Urothelium cell line (cell line): ENCODE measurements at places on chromosomes 5 and 9.

DNA sequence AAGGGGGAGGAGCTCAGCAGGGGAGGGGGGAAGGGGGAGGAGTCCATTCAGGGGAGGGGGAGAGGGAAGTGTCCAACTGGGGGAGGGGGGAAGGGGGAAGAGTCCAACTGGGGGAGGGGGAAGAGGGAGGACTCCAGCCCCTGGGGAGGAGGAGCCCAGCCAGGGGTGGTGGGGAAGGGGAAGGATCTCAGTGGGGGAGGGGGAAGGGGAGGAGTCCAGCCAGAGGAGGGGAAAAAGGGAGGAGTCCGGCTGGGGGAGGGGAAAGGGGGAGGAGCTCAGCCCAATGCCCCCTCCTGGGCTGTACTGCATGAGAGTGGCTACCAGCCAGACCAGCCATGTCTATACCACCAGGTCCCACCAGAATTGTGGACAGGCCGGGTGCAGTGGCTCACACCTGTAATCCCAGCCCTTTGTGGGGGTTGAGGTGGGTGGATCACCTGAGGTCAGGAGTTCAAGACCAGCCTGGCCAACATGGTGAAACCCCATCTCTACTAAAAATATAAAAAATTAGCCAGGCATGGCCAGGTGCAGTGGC, 30.6 kb upstream of the ADAMTS2 start:
- DNase-seq: no peak

GRCh38 chr9:129725795-129726251, 27.0 kb downstream of the PTGES start:
- DNase-seq: no peak

DNA sequence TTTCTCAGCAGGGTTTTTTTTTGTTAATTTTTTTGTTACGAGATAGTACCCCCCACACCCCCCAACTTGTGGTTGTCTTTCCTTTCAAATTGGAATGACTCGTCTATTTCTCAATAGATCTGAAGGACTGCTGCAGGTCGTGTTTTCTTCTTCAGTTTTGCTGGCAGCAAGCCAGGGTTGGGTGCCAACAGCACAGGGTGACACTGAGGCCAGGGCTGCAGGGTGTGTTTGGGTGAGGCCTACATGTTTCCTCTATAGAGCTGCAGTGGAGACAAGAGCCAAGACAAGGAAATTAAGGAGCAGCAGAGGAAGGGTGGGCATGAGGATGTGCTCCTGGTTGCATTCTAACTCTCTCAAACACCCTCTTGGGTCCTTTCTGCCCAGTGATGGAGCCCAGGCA, 52.2 kb downstream of the NXNL2 start:
- no peak for DNase-seq

- no peak for DNase-seq
Observed at GRCh38 chr5:81724571-81724970, 26.3 kb downstream of the SSBP2 start.

DNA sequence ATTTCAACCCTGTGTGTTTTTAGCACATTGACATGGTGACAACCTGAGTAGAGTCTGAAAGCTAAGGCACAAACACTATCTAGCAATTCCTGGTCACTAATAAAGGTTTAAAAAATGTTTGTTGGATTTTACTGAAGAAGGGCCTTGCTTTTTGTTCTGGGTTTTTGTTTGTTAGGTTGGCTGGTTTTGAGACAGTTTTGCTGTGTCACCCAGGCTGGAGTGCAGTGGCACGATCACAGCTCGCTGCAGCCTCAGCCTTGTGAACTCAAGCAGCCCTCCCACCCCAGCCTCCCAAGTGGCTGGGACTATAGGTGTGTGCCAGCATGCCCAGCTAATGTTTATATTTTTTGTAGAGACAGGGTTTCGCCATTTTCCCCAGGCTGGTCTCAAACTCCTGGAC, 39.0 kb downstream of the PRKACG start:
- no peak for DNase-seq

DNA sequence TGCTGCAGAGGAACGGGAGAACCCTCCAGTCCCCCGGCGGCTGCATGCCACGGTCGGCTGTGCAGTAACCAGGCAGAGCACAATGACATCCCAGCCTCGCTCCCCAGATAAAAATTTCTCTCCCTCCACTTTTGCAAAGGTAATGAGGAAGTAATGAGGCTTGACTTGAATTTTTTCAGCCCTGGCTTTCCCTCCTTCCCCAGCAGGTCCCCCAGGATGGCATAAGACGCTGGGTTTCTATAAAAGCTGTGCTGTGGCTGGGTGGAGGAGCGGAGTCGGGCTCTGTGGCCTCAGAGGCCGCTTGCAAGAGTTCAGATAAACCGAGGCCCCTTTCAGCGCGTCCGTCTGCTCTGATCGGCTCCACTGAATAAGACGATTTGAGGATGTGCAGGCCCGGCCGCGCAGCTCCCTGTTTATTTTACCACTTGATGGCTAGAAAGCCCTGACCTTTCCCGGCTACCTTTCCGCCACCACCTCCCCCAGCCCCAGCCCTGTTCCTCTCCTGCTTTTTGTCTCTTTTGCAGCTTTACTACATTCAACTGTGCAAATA, 351.9 kb upstream of the IRX2 start:
- no peak for DNase-seq

DNA sequence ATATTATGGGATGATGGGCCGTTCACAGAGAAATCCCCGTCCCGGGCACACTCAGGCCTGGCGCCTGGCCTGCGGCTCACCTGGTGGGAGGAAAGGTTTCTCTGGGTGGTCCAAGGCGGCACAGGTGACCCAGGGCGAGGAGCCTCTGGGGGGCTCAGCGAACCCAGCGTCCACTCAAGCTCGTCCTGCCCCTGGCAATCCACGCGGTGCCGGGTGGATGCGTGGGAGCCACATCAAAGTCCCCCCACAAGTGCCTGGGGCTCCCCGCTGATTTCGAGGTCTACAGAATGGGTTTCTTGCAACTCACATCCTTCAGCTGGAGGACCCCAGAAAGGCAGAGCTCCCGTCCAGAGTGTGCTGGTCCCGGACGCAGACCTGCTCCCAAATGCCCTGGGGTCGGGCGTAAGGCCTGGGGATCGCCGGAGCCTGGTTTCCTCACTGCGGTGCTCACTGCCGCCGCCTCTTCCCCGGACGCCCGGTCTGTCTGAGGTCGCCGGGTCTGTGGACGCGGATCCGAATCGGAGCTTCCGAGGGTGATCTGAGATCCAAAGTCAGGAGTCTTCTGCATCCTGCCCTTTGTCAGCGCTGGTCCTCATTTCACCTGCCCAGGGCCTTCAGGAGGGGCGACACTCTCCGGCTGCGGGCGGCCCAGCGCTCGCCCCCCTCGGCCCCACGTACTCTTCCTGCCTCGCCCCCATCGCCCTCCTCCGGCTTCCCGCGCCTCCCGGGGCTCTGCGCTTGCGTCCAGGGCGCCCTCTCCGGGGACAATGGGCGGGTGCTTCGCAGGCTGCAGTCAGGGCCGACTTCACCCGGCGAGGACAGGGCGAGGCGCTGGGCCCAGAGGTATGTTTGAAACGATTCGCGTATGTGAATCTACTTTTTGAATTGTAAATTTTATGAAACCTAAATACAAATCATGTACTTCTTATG, 20.0 kb upstream of the RUFY1 start:
- no peak for DNase-seq

DNA sequence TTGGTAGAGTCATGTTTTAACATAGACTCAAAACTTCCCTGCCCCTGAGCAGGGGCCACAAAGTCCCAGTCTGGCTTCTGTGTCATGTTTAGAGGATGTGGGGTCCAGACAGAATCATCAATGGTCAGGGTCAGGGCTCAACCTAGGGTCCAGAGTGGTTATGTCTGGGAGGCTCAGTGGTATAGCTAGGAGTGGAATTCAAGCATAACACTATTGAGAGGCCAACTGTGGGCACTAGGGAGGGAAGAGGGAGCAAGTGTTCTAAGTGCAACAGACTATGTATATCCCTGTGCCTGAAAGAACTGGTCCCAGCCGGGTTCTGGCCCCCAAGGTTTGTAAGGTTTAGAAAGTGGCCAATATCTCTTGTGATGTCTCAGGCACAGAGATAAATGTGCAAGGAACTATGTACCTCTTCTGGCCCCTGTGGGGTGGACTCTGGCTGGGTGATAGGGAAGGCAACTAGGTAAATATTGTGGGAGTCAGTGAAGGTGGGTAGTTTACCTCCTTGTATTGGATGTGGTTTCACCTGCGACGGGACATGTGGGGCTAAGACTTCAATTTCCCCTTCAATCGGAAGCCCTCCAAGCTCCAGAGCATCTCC, 14.0 kb downstream of the MYORG start:
- no peak for DNase-seq

GRCh38 chr5:95733107-95733665, 2.0 kb downstream of the RHOBTB3 start:
- no peak for DNase-seq

DNA sequence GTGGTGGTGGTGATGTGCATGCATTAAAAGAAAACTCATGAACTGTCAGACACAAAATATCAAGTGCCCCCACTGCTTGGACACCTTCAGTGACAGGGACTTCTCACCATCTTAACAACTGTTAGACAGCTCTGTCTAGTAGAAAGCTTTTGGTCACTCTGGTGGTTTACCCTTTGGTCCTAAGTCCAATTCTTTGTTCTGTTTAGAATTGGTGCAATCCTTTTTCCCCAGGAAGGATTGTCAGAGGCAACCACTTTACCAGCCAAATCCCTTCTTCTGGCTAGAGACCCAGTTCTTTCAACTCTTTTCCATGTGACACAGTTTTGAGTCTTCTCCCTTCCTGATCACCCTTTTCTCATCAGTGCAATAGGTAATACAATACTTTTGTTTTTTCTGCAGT, 140.2 kb downstream of the SEC61B start:
- DNase-seq: no peak

- DNase-seq: no peak
Observed at GRCh38 chr5:133843911-133844310, 124.5 kb downstream of the C5orf15 start.

DNA sequence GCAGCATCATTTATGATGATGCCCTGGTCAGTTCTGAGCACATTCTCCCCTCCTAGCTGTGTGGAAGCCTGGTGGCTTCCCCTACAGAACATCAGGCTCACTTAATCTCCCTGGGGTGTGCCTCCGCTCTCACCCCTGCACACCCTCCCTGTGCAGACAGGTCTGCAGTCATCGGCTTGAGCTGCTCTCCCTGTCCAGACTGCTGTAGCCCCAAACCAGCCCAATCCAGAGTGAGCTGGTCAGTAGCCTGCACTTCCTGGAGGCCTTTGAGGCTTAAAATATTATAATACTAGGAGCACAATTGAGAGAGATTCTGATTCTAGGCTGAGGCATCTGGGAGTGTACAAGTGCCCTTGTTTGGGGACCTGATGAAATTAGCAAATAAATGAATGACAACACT, 60.2 kb downstream of the PPARGC1B start:
- no peak for DNase-seq

DNA sequence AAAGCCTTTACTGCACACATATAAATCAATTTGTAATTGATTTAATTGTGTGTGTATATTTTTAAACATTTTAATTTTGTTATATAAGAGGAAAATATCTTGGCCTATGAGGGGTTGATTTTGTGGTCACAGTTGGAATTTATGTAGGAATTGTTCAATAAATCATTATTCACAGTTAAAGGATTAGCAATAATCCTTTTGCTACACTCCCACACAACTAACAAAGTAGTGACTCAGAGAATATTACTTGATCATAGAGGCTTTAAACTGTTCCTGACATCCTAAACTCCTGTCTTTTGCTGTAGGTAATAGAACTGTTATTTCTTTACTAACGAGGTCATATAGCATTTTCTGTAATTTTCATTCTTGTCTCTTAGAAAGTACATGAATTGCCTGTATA, 95.5 kb downstream of the ZCCHC7 start:
- peak; percentile 14 for DNase-seq

GRCh38 chr9:124222918-124223720, 34.6 kb upstream of the NEK6 start:
- peak; percentile 19 for DNase-seq

DNA sequence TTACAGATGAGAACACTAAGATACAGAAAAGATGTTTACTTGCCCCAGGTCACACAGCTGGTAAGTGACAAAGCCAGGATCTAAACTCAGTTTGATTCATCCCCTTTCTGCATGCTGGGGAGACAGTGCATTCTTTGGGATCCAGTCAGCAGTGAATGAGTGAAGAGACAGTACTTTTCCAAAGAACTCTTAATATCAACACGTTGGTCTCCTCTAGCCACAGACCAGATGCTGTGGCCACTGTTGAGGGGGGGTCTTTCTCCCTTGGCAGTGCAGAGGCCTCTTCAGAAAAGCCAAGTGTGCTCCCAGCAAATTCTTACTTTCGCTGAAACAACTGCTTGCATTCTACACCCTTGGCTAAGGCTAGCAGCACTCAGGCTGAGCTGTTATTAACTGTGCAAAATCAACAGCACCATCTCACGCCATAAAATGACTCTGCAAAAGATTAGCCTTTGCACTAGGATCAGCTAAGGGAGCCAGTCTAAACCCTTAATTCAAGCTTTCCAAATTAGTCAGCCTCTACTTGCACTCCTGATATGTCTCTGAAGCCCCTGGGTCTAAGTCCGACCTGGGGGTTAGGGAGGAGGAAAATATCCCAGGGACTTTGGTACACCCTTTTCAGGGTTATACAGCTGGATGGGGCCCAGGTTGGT, 4.8 kb upstream of the TMEM171 start:
- peak; percentile 34 for DNase-seq

DNA sequence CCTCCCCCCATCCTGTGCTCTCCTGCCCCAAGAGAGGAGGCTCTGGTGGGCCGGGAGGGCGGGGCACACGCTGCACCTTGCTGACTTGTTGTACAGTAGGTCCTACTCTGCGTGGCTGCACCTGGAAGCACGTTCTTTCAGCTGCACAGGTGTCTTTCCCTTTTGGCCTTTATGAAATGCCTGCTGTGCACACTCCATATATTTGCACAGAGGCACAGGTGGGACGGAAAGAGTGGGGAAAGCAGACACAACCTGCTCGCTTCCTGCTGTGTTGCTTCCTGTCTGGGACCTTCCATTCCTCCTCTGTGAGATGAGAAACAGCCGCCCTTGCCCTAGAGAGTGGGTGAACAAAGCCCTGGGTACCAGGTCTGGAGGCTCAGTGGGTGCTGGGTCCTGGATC, 4.8 kb downstream of the USP20 start:
- no peak for DNase-seq

GRCh38 chr5:23208959-23209431, 298.4 kb upstream of the PRDM9 start:
- peak; percentile 55 for DNase-seq

DNA sequence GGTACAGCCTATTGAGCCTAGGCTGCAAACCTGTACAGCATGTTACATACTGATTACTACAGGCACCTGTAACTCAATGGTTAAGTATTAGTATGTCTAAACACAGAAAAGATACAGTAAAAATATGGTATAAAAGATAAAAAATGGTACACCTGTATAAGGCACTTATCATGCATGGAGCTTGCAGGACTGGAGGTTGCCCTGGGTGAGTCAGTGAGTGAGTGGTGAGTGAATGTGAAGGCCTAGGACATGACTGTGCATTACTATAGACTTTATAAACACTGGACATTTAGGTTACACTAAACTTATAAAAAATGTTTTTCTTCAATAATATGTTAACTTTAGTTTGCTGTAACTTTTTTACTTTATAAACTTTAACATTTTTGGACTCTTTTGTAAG, 171.3 kb downstream of the SLC28A3 start:
- DNase-seq: no peak
